ENCODE measurements at places on chromosomes 1 and 21.

DNA sequence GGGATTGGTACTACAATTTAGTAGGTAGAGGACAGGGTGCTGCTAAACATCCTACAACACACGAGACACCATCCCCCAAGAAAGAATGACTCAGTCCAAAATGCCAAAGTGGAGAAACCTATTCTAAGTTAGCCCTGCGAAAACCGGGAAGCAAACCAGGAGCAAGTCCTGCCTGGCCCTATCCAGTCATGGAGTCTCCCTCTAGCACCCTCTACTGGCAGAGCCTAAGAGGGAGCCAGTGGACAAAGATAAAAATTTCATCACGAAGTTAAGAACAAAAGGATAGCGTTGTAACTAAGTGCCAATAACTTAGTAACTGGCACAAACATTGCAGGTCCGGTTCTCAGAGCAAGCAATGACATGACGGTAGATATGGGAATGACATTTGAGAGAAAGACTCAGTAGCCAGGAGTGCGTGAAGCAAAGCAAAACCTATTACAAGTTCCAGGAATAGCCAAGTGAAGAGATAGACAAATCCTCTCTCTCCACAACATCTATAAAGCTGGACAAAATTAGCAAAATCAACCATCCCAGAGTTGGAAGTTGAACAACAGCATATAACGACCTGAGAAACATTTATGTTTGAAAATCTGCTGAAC, 383.5 kb downstream of the OMA1 start:
- DNase-seq: no peak

DNA sequence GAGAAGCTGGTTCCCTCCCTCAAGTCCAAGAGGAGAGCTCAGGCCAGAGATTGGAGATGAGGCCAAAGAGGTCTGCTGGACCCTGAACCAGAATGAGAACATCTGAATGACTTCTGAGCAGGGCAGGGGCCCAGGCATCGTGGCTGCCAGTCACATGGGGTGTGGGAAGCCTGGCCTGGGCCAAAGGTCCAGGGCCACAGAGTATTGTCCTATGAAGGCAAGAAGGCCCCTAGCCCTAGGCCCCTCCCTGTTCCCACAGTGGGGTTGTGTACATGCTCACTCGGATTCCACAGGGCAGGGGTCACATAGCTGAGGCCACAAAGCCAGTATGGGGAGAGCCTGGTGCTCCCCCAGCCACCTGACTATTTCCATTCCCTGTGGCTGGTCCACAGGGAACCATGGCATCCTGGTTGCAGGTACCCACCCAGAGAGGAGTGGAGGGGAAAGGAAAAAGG, 18.5 kb upstream of the SLC1A7 start:
- no peak for DNase-seq

GRCh38 chr1:69814926-69815325, 247.2 kb downstream of the LRRC7 start:
- DNase-seq: no peak

GRCh38 chr1:22870201-22870871, 102.3 kb downstream of the LACTBL1 start:
- DNase-seq: no peak

GRCh38 chr1:116574581-116575291, 3.9 kb upstream of the CD58 start:
- peak; percentile 55 for DNase-seq

- no peak for DNase-seq
Observed at GRCh38 chr1:75135573-75136194, 1.5 kb downstream of the LHX8 start.

- no peak for DNase-seq
Observed at GRCh38 chr1:218332416-218332815, 12.7 kb upstream of the TGFB2 start.

DNA sequence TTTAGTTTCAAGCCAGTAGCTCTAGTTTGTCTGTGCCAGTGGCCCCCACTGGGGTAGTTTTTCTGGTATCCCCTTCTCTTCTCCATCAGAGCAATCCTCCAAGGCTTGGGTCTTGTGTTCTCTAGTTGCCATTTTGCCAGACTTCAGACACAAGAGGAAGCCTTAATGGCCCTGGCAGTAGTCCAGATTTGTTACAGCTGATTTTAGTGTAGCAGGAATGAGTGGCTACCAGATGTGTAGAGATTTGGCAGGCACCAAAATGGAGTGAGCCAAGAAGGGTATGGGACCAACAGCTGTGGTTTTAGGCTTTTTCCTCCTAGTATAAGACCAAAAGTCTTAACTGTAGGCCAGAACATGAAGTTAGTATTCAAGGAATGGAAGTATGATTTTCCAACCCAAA, 56.8 kb downstream of the ACP6 start:
- DNase-seq: no peak

- no peak for DNase-seq
Observed at GRCh38 chr1:96723377-96723776, 1.8 kb downstream of the PTBP2 start.

- no peak for DNase-seq
Observed at GRCh38 chr1:1835546-1835945, 55.3 kb downstream of the GNB1 start.
